Stimulated activated CD4-positive, alpha-beta T cell treated with anti-CD3 and anti-CD28 coated beads, Interleukin-1b, Interleukin-23, amount 100 ng/mL, for 4 hours (primary cell): ENCODE measurements at places on chromosomes 16 and 17.

DNA sequence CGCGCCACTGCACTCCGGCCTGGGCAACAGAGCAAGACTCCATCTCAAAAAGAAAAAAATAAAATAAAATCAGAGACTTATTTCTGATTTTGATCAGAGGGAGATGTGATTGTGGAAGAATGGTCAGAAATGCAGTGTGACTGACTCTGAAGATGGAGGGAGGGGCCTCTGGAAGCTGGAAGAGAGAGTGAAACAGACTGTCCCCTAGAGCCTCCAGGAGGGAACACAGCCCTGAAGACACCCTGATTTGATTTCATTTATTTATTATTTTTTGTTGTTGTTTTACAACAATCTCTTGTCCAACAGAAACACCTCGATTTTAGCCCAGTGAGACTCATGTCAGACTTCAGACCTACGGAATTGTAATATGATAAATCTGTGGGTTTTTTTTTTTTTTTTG lies 26.1 kb downstream of the BCL7C start:
- no peak for DNase-seq

DNA sequence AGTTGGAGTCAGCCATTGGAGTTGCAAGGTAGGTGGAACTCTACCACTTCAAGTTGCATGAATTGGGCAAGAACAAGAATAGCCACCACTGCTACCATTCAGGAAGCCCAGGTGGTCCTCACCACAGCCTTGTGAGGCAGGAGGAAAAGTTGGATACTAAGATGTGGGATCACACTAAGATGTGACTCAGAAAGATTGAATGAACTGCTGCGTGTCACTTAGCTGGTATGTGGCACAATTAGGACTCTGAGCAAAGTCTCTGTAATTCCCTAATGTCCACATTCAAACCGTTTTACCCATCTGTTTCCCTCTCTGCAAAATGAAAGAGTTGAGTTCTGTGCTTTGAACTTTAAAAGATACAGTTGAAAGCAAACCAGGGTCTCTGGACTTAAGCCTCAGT lies 44.7 kb upstream of the HS3ST3A1 start:
- DNase-seq, result no peak

- DNase-seq, result no peak
Measured at GRCh38 chr17:14777291-14777690, 476.4 kb downstream of the HS3ST3B1 start.

DNA sequence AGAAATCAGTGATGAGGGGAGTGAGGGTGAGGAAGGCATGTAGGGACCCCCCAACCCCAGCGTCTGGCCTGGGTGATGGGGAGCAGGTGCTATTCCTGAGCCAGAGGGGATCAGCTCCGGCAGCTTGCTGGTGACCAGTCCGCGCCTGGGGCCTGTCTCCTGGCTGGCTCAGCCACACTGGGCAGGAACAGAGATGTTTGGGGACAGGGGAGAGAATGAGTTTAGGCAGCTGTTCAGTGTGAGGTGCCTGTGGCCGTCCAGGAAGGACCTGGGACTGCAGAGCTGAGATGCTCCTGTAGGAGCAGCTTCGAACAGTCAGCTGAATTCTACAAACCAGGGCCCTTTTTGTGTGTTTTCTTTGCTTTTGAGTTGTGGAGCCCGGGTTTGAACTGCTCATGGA lies 23.2 kb upstream of the SPNS2 start:
- no peak for DNase-seq

DNA sequence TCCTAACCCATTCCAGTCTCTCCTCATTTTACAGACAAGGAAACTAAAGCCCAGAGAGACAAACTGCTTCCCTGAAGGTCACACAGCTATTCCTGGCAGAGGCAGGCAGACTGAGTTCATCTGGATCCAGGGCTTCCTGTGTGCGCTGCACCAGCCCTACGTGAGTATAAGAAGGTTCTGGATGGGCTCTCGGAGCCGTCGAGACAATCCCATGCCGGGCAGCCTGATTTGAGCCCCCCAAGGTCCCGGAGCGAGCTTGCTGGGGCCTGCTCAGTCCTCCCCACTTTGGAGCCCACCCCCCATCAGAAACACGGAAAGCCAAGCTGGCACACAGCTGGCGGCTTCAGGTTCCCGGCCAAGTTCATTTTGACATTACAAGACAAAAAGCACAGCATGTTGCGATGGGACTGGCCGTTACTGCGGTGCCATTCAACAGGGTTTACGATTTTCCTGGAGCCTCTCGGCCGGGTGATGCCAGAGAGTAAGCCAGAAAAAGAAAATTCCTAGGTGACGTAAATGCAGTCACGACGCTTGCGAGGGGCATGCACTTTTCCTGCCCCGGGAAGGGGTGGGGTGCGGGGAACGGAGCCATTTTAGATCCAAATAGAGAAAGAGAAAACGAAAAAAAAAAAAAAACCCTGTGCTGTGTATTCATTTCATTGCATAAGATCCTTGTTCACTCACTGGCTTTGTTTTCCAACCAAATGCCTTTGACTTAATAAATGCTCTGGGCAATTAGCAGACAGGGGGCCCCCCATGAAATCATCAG lies 167.1 kb upstream of the FOXF1 start:
- DNase-seq, result no peak

- DNase-seq, result no peak
Measured at GRCh38 chr17:34178092-34178491, 77.0 kb upstream of the CCL2 start.

GRCh38 chr17:70699408-70699807 lies 530.1 kb downstream of the KCNJ2 start:
- DNase-seq, result no peak

DNA sequence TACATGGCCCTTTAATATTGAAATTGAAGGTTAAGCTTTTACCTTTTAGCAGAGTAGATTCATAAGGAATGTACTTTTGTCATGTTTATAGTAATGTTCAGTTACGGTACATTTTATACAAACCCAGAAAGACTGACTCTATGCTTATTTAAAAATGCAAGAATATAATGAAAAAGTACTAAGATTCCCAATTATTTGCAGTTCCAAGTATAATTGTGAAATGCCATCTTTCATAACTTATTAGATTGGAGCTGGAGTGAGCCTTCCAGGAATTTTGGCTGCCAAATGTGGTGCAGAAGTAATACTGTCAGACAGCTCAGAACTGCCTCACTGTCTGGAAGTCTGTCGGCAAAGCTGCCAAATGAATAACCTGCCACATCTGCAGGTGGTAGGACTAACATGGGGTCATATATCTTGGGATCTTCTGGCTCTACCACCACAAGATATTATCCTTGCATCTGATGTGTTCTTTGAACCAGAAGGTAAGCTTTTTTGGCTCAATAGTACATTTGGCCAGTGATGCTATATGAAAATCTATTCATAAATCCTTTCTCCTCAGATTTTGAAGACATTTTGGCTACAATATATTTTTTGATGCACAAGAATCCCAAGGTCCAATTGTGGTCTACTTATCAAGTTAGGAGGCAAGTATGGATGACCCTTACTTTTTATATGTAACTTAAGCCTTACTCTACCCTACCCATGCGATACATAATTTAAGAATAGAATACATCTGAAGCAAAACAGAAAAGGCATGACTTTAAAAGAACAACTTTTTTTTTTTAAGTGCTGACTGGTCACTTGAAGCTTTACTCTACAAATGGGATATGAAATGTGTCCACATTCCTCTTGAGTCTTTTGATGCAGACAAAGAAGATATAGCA lies 4.2 kb downstream of the SRSF2 start:
- DNase-seq, result no peak

- no peak for DNase-seq
Measured at GRCh38 chr16:69057400-69058378, 47.8 kb upstream of the HAS3 start.

DNA sequence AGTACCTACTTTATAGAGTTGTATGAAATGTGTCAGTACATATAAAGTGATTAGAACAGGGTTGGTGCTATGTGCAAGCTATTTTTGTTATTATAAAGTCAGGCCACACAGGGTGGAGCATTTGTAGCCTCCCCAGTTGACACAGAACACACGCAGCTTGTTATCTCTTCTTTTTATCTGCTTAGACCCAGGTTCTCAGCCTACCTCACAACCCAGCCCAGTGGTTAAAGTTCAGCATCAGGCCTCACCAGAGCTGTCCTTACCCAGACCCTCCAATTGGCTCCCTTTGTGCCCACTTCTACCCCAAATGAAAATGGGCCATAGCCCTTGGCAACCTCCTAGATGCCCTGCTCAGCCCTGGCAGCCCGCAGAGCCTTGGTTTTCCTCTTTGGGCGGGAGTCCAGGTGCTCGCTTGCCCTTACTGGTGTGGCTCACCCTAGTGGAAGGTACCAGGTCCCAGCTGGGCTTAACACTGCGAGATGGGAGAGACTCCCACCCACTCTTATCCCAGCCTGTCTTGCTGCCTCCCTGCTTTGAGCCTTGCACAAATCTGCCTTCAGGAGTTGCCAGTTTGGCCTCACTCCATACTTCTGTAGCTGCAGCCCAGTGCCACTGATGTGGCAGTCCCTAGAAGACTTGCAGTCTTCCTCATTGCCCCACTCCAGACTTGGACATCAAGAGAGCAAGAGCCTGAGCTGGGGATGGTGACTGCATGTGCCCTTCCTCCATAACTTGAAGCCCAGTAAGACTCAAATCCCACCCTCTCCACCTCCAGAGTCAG lies 1.1 kb upstream of the PIGS start:
- DNase-seq, result no peak

GRCh38 chr17:76166168-76166567 lies 25.1 kb upstream of the FOXJ1 start:
- DNase-seq, result no peak

GRCh38 chr17:18117533-18117932 lies 9.0 kb downstream of the MYO15A start:
- no peak for DNase-seq

DNA sequence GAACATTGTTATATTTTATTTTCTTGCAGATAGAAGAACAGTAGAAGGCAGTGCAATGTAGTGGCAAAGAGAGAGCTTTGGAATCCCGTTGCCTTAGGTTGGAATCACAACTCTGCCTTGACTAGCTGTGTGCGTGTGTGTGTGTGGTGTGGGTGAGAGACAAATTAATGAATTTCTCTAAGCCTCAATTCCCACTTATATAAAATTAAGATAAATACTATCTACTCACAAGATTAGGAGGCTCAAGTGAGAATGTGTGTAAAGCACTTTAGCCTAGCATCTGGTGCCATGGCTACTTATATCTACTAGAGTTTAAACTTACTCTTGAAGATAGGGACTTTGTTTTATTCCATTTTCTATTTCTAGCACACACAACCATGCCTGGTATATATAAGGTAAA lies 12.8 kb downstream of the CPD start:
- no peak for DNase-seq

DNA sequence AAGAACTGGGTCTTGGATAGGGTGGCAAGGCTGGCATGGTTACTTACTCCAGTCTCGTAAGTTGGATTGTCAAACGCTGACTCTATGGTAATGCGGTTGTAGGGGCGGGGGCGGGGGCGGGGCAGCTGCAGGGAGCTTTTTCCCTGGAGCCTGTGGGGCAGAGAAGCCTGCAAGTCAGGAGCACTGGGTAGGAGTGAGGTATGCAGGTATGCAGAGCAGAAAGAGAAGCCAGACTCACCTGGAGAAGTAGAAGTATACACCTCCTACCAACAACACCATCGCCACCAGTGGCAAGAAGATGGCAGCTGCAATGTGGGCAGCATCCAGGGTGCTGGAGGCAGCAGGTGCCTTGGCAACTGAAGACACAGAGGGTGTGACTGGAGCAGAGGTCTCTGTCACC lies 4.8 kb upstream of the PHF12 start:
- no peak for DNase-seq

DNA sequence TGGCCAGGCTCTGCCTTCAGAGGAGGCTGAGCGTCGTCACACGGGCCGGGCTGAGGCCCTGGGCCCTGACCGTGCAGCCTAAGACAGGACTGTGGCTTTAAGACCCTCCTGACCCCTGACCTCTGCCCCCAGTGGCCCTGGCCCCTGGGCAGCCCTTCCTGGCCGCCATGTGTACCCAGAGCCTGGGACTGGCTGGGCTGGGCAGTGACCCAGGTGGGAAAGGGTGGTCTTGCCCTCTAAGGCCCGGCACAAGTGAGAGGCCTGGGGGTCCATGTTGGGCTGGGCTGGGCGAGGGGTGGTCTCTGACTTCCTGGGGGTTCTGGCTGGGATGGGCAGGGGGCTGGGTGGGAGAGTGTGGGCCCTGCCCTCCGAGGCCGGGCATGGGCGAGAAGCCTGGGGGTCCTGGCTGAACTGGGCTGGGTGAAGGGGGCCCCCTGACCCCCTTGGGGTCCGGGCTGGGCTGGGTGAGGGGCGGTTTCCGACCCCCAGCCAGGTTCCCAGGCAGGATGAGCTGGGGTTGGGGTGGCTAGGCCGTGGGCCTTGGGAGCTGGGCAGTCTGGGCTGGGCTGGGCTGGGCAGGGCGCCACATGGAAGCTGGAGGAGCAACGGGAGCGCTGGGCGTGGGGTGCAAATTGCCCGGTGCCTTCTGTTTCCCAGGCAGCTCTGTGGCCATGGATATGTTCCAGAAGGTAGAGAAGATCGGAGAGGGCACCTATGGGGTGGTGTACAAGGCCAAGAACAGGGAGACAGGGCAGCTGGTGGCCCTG lies at the start of gene CDK3:
Gene CDK3, plus strand, starts transcription at position 101 of the 767 bp plus-strand sequence. Its CDS starts 571 bp downstream, at position 672.
- no peak for DNase-seq

GRCh38 chr17:61159221-61159814 lies 240.3 kb upstream of the TBX2 start:
- no peak for DNase-seq

DNA sequence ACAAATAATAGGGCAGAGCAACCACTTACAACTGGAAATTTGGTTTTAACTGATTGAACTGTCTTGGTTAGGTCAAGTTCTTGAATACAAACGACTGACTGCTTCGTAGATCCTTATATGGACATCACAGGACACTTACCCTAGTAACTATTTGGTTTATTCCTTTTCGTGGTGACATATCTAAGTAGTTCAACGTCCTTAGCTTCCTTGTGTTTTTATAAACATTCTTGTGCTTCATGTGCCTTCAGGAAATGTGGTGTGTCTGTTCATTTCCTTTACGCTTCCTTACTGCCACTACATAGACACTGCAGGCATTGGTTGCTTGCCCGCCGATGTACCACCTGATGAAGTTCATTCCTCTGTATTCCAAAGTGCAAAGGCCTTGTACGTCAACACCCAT lies 59.3 kb downstream of the USP10 start:
- no peak for DNase-seq

DNA sequence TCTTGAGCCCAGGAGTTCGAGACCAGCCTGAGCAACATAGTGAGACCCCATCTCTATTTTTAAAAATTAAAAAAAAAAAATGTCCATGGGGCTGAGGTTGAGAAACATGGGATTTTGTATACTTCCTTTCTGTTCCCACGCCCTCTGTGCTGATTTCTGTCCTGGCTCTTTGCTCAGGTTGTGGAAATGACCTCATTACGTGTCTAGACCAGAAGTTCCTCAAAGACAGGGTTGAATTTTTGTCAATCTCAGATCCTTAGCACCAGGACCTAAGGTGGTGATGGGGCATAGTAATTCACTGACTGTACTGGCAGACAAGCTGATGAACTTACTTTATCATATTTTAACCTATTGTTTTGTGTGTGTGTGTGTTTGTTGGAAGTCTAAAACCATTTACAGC lies 11.2 kb upstream of the HNF1B start:
- DNase-seq, result no peak

DNA sequence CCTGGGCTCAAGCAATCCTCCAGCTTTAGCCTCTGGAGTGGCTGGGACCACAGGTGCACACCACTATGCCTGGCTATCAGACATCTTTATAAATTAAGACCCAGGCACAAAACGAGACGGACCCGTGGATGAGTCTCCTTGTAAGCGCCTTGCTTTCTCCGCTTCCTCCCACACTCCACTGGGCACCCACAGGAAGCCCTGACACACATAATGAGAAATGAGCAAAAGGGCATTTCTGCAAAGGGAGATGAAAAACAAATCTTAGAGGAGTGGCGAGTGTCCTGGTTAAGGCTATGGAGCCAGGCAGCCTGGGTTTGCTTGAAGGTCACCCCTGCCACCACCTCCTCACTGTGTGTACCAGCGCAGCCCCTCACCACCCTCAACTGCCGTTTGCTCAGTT lies 56.3 kb downstream of the XYLT1 start:
- no peak for DNase-seq
